Pancreas (tissue), 10 donors: ENCODE measurements at places on chromosomes 6 and 20. TPM values are rescaled to one million over a fixed set of nuclear protein-coding genes. Genes with fewer than 3 reads are reported as not detected.

GRCh38 chr20:63520934-63521601, 503 bp downstream of the PPDPF start:
- H3K27ac ChIP-seq: peak overlapping the region; percentile 99
- H3K4me1 ChIP-seq: peaks cover 8% of the 10 kb centered on the region
- H3K36me3 ChIP-seq: no peaks in the 10 kb centered on the region
- peak; percentile 84 for DNase-seq
- peak overlapping the region; percentile 85 for H3K4me3 ChIP-seq

- no peaks in the 10 kb centered on the region for H3K36me3 ChIP-seq
- H3K27ac ChIP-seq: no peak overlapping the region
- H3K27me3 ChIP-seq: no peaks in the 10 kb centered on the region
- H3K4me1 ChIP-seq: no peaks in the 10 kb centered on the region
- H3K4me3 ChIP-seq: no peak overlapping the region
Measured at GRCh38 chr6:166658792-166659150, 31.7 kb upstream of the RPS6KA2 start.

DNA sequence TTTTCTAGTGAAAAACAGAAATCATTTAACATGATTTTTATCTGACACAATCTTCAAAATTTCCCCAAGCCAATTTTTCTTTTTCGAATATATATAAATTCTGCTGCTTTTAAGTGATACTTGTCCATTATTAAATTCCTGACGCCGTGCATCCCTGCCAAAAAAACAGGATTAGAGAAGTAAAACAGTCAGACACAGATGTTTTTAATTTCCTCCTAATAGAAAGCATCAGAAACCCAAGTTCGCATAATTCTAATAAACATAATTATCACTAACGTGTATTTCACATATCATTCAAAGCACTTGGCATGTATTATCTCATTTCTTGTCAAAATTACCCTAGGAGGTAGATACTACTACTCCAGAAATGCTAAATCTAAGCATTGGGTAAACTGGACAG, 179.5 kb downstream of the ZFP64 start:
- H3K27me3 ChIP-seq: no peaks in the 10 kb centered on the region
- DNase-seq: no peak
- H3K4me1 ChIP-seq: no peaks in the 10 kb centered on the region
- no peak overlapping the region for H3K4me3 ChIP-seq
- H3K27ac ChIP-seq: no peak overlapping the region
- no peaks in the 10 kb centered on the region for H3K36me3 ChIP-seq

DNA sequence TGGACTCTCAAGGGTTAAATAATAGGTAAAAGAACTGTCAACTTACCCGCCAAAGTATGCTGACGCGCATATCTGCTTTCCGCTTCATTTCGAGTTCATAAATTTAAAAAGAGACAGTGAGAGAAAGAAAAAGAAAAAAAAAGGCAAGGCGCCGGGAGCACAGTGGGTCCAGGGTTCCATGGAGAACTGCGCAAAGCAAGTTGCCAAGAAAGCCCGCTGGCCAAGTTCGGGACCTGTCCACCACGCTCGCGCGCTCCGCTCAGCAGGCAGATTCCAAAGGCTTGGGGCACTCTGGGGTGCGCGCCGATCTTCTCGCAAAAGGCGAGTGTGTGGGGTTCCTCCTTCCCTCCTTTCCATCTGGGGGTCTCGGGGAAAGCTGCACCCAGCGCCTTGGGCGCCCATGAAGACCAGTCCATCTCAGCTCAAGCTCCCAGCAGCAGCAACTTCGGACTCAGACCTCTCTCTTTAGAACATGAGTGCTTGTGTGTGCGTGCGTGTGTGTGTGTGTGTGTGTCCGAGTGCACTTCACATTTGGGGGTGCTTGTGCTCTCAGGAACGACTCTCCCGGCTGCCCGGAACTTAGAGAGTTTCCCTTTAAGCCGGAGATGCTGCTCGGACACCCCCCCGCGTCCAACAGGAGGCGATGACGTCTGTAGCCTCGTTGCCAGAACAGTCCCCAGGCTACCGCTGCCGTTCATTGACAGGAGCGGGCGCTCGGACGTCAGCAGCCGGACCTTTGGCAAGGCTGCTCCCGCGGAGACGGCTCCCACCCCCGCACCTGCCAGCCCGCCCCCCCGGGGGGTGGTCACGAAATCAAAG, 180.0 kb downstream of the TBXT start:
- DNase-seq: peak; percentile 81
- no peak overlapping the region for H3K27ac ChIP-seq
- H3K27me3 ChIP-seq: no peaks in the 10 kb centered on the region
- H3K4me1 ChIP-seq: no peaks in the 10 kb centered on the region
- H3K4me3 ChIP-seq: peak overlapping the region; percentile 37
- H3K36me3 ChIP-seq: no peaks in the 10 kb centered on the region

DNA sequence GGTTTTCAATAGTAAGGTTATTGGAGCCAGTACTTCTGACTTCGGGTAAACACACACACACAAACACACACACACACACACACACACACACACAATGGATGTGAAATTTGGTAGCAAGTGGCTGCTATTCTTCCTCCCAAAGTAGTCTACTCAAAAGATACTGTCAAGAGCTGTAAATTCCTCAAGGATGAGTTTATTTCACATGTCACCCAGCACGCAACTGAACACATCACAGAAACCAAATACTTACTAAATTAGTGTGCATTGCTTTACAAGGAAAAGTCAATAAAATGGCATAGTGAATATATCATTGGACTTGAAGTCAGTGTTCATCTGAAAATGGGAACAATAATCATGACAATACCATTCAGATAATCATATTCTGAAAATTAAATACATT, 32.9 kb downstream of the MMUT start:
- no peaks in the 10 kb centered on the region for H3K27me3 ChIP-seq
- DNase-seq: no peak
- no peaks in the 10 kb centered on the region for H3K36me3 ChIP-seq
- H3K27ac ChIP-seq: no peak overlapping the region

GRCh38 chr20:50646483-50646996, 44.8 kb downstream of the RIPOR3 start:
- H3K27me3 ChIP-seq: no peaks in the 10 kb centered on the region
- H3K4me3 ChIP-seq: no peak overlapping the region
- H3K4me1 ChIP-seq: peaks cover 4% of the 10 kb centered on the region
- no peaks in the 10 kb centered on the region for H3K36me3 ChIP-seq
- no peak for DNase-seq

GRCh38 chr20:52783769-52784168, 188.4 kb upstream of the TSHZ2 start:
- no peak overlapping the region for H3K27ac ChIP-seq
- H3K4me3 ChIP-seq: no peak overlapping the region
- H3K27me3 ChIP-seq: no peaks in the 10 kb centered on the region

GRCh38 chr6:138795809-138796603, at the start of gene ECT2L:
ECT2L (plus strand) TSS chr6:138796087; CDS start chr6:138813275, 17,188 bp downstream.
- DNase-seq: no peak
- no peaks in the 10 kb centered on the region for H3K27me3 ChIP-seq
- no peaks in the 10 kb centered on the region for H3K4me1 ChIP-seq
- H3K27ac ChIP-seq: no peak within 1 kb of the TSS
- peak within 1 kb of the TSS; percentile 29 for H3K4me3 ChIP-seq
- no peaks in the 10 kb centered on the region for H3K36me3 ChIP-seq

GRCh38 chr20:49821870-49822331, 9.3 kb downstream of the SLC9A8 start:
- no peak overlapping the region for H3K4me3 ChIP-seq
- no peaks in the 10 kb centered on the region for H3K4me1 ChIP-seq
- DNase-seq: no peak
- H3K27ac ChIP-seq: no peak overlapping the region
- peaks cover 15% of the 10 kb centered on the region for H3K36me3 ChIP-seq
- H3K27me3 ChIP-seq: no peaks in the 10 kb centered on the region

GRCh38 chr20:12965870-12966251, 42.9 kb upstream of the SPTLC3 start:
- no peaks in the 10 kb centered on the region for H3K27me3 ChIP-seq
- no peaks in the 10 kb centered on the region for H3K4me1 ChIP-seq
- no peaks in the 10 kb centered on the region for H3K36me3 ChIP-seq
- no peak overlapping the region for H3K4me3 ChIP-seq
- no peak for DNase-seq

GRCh38 chr6:83615025-83615999, 93.6 kb downstream of the SNAP91 start:
- DNase-seq: no peak
- H3K27me3 ChIP-seq: no peaks in the 10 kb centered on the region
- H3K4me3 ChIP-seq: no peak overlapping the region
- no peaks in the 10 kb centered on the region for H3K36me3 ChIP-seq

DNA sequence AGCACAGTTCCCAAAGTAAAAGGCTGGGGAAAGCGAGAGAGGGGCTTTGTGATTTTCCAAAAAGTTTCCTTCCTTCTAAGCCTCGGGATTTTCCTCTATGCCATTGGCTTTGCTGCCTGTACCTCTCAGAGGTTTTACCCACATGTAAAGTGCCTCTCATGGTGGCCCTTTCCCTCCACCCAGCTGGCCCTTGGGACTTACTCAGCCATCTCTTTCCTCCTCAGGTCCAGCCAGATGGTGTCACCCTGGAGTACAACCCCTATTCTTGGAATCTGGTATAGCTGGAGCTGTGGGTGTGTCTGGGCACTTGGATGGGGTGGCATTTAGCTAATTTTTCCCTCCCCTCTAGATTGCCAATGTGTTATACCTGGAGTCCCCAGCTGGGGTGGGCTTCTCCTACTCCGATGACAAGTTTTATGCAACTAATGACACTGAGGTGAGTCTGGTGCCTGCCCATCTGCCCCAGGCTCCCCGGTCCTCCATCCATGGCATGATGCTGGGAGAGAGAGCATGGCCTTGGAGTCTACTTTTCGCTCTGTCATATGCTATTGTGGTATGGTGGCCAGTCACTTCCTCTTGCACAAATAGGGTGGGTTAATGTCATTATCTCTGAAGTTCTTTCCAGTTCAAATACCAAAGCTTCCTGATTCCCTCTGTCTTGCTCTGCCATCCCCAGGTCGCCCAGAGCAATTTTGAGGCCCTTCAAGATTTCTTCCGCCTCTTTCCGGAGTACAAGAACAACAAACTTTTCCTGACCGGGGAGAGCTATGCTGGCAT, 1.1 kb downstream of the CTSA start:
- H3K4me1 ChIP-seq: peaks cover 3% of the 10 kb centered on the region
- H3K27me3 ChIP-seq: no peaks in the 10 kb centered on the region
- peak overlapping the region; percentile 85 for H3K4me3 ChIP-seq
- H3K36me3 ChIP-seq: no peaks in the 10 kb centered on the region

- H3K27me3 ChIP-seq: no peaks in the 10 kb centered on the region
- H3K4me3 ChIP-seq: no peak overlapping the region
- DNase-seq: no peak
- no peak overlapping the region for H3K27ac ChIP-seq
- no peaks in the 10 kb centered on the region for H3K36me3 ChIP-seq
Measured at GRCh38 chr6:155400654-155400965, 55.0 kb downstream of the NOX3 start.

The CHRNA4 gene
- total RNA-seq: not detected

The AVP gene
- not detected for total RNA-seq

The MAK gene
- total RNA-seq: 0.12 TPM

The HMGN4 gene
- total RNA-seq: 13.6 TPM

The HRH3 gene
- total RNA-seq: not detected

The AGER gene
- total RNA-seq: 4.4 TPM

The CRISP2 gene
- 0.25 TPM for total RNA-seq

The TCP11 gene
- not detected for total RNA-seq

The SGK2 gene
- 13.8 TPM for total RNA-seq
